ENCODE measurements at places on chromosomes 11 and 22. TPM values are rescaled to one million over a fixed set of nuclear protein-coding genes. Genes with fewer than 3 reads are reported as not detected.

C11orf86 gene
- total RNA-seq, result not detected

KDELR3 gene
- total RNA-seq, result 146 TPM

CHST1 gene
- 4.9 TPM for total RNA-seq

IRF7 gene
- 13.3 TPM for total RNA-seq

KRTAP5-6 gene
- not detected for total RNA-seq

Measured in epithelial cell of alveolus of lung (primary cell).